ENCODE measurements at places on chromosomes 3 and 15.

- DNase-seq, result peak; percentile 58
These were observed 9.1 kb upstream of the AVEN start for GRCh38 chr15:34047893-34048775.

- no peak for DNase-seq
These were observed 23.2 kb downstream of the LIPC start for GRCh38 chr15:58454950-58455401.

DNA sequence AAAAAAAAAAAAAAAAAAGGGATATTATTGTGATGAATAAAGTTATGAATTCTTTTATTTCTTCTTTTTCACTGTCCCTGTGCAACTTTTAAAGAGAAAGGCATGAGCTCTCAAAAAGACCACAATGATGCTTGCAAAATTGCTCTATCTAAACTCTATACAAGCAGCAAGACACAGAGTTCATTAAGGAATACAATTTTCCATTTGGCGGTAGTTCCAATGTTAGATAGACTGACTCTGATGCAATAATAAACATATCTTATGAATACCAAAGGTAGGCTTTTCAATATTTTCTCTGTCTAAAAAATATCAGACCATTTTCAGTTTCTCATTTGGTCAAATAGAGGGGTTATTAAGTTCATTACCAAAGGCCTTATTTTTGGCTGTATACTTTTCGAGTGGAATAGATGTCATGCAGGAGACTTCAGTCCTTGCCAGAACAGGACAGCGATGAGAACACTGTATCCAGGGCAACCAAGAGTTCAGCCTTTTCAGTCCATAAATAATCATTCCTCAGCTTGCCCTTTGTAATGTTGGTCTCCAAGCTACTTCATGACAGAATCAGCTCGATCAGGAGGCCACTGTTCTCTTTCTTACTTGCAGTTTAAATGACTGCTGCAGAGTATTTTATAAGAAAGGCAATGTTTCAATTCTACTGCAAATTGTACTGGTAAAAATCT, 162.9 kb upstream of the FAM3D start:
- DNase-seq, result no peak

DNA sequence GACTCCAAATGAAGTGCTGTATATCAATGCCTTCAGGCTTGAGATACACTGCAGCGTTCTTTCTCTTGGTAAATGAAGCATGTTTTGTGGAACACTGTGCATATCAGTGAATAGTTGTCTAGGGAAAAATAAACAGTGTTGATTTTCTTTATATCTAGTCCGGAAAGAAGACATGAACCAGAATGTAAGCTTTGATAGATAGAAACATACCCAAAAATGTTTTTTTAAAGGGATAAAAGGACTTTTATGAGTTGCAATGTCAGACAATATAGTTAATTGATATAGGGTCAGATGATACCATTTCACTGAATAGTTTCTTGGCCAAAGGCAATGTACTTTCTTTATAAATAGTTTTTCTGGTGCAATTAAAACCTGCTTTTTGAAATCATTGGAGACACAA, 1037.8 kb downstream of the OTOL1 start:
- DNase-seq, result no peak

DNA sequence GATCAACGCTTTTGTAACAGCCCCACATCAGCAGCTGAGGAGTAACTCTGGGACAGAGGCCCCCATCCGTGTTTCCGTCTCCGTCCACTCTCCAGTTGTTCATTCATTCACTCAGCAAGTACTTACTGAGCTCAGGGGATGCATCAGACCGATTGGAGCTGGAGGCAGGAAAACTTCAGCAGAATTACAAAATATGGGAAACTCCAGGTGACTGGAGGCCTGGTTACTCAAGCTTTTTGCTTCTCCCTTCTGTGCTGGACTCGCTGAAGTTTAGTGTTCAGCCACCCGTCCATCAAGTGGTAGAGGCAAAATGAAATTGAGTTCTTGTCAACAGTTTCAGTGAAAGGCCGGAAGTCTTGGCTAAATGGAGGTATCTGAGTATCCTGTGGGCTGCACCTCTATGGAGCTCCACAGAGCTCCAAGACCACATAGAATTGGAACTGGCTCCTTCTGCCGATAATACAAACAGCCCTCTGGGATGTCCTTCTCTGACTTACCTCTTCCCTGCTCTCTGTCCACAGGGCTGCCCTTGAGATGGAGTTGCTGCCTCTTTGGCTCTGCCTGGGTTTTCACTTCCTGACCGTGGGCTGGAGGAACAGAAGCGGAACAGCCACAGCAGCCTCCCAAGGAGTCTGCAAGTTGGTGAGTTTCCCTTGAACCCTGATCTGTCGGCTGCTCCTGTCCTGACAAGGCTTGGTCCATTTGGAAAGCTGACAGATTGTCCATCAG, 14.7 kb downstream of the NRROS start:
- DNase-seq, result no peak

DNA sequence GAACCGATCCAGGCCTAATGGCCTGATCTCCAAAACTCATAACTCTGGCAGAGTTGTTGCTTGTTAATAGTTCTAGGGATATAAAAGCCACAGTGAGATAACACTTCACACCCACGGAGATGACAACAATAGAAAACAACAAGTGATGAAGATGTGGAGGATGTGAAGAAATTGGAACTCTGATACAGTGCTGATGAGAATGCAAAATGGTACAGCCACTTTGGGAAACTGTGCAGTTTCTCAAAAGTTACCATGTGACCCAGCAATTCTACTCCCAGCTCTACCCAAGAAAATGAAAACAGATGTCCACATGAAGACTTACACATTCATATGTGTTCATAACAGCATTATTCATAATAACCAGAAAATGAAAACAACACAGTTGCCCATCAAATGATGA, 3.8 kb downstream of the CMTM7 start:
- DNase-seq, result no peak

DNA sequence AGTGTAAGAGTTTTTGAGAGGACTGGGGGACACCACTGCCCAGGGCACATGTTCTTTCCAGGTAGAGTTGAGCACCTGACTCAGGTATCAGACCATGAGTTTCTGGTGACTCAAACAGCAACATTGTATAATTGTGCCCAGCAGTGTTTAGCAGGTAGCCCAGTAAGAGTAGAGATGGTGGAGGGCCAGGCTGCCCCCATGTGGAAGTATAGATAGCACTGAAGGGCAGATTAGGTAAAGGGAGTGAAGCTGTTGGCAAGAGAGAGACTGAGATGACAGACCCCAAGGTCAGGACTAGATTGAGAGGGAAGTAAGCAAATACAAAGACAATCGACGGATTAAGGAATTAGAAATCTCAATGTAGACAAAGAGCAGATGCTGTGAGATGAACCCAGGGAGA, 74.6 kb downstream of the TRIM42 start:
- DNase-seq, result no peak

DNA sequence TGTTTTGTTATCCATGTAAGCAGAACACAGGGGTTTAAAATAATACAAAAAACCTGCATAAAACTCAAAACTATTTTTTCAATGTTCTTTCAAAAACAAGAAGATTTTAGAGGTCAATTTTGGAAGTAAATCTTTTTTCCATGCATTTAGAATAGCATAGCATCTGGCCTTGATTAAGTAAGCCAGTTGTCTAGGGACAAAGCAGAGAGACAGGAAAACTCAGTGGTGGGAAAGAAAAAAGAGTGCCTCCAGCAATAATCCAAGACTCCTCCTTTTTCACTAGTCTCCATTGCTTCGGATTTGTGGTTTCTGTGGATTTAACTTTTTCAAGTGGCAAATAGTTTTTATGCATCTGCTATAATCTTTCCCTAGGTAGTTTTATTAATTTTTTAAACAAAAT, 88.9 kb downstream of the SUCNR1 start:
- peak; percentile 46 for DNase-seq

GRCh38 chr3:46098319-46098761, 71.1 kb upstream of the XCR1 start:
- DNase-seq, result peak; percentile 40

GRCh38 chr3:152097770-152098169, 171.0 kb upstream of the MBNL1 start:
- DNase-seq, result peak; percentile 16
